CD4-positive, alpha-beta T cell (primary cell): ENCODE measurements at places on chromosomes 7 and 10.

- no peak for DNase-seq
These were observed 662.6 kb upstream of the TEX47 start for GRCh38 chr7:89458114-89458513.

- no peak for DNase-seq
These were observed 227.9 kb downstream of the WDR37 start for GRCh38 chr10:1284076-1284475.

GRCh38 chr10:94093286-94093905, 99.7 kb downstream of the PLCE1 start:
- no peak for DNase-seq

DNA sequence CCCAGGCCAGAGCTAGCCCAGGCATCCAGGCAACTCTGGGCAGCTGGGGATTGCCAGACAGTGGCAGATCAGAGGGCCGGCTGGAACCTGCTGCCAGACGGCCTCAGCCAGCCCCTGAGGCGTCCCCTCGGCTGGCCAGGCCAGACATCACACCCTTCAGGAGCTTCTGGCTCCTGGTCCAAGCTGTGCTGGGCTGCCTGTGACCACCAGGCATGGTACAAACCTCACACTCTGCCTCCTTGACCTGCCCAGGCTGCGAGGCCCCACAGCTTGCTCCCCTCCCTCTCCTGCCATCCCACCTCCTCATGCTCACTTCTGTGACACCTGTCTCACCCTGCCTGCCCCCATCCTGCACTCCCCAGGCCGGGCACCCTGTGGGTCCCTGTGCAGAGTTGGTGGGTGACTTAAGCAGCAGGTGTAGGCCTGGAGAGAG, 5.7 kb downstream of the DEPP1 start:
- no peak for DNase-seq

DNA sequence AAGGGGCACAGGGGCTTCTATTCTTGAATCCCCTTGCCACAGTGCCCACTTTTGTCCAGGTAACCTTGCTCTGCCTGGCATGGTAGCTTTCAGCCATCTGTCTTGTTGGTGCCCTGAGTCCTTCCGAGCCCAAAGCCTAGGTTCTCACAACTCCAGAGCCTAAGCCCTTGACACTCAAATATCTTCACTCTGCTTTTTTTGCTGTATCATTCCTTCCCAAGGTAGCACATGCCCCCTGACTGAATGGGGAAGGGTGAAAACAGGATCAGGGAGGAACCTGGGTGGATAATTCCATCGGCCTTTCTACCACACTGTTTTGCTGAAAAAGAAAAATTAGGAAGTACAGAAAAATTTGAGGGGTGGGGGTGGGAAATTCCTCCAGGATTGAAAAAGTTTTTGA, 37.6 kb downstream of the LDB3 start:
- DNase-seq = no peak

DNA sequence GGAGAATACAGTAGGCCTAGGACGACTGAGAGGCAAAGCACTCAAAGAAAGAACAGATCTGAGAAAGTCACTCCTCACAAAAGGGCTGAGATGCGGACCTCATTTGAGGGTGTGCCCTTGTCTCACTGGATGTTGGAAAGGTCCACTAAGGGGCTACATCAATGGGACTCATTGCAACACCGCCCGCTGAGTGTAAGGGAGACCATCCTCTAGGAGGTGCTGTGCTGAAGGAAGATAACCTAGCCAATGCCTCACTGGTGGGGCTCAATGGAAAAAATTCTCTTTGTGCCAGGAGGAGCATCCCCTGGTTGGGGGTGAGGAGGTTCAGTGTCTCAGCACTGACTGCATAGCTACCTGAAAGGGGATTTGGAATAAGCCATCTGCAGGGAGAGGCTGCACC, 758.7 kb upstream of the CELF2 start:
- DNase-seq = no peak

DNA sequence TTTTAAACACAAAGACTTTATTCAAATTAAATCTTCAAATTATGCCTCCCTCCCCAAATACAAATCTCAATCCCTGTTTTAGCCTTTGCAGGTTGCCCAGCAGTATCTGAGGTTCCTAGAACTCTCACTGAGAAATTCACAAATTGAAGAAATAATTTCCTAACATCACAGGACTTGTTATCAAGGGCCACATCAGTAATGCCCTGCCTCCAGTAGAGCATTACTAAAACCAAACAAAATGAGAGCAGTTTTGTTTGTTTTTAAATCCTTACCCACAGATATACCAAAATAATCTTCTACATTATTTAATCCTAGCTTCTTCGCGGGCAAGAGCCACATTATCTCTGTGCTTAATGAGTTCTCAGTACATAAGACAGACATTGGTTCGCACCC, 152.2 kb downstream of the SGMS1 start:
- DNase-seq = no peak

DNA sequence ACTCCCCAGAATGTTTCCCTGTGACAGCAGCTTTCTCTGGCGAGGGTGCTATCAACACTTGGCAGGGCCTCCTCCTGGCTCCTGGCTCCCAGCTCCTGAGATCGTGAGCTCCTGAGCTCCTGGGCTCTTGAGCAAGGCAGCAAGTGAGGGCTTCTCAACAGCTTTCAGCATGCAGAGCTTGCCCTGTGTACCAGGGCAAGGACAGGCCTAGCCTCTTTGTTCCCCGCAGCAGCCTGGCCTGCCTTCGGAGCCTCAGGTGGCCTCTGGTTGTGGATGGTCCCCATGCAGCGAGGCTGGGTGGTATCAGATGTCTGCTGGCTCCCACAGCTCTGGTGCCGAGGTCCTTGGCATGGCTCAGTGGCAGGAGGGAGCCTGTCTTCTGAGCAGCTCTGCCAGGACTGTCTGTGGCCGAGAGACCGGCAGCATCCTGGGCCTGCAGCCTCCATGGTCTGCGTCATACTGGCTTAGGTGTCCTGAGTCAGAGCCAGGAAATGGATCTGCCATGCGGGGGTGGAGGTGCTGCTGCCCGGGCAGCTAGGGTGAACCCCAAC, 44.2 kb downstream of the ZMIZ1 start:
- DNase-seq = no peak

DNA sequence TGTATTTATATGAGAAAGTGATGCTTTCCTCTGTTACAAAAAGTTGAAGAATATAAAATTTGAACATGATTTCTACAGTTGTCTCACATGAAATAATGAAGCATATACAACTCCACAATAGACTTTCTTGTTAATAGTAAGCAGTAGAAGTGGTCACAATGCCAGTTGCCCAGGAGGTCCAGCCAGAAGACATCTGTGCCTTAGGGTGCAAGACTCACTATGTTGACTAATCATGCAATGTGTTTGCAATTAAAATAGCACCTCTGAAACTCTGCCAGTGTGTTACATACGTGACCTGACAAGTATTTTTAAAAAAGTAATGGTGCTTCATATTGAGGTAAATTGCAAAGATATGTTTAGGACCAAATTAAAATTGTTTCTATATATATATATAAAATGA, 547.2 kb downstream of the ETV1 start:
- no peak for DNase-seq

DNA sequence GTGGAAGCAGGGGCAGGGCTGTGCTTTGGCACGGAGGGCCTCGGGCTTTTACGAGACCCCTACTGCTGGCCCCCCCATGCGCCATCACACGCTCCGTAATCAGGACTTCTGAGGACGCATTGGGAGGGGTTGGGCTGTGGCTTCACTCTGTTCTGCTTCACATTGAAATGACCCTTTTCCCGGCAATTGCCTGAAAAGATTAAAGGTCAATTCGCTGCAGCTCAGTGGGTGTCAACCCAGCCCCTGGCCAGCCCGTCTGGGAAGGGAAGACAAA, 41.7 kb upstream of the UBE3C start:
- DNase-seq = no peak

DNA sequence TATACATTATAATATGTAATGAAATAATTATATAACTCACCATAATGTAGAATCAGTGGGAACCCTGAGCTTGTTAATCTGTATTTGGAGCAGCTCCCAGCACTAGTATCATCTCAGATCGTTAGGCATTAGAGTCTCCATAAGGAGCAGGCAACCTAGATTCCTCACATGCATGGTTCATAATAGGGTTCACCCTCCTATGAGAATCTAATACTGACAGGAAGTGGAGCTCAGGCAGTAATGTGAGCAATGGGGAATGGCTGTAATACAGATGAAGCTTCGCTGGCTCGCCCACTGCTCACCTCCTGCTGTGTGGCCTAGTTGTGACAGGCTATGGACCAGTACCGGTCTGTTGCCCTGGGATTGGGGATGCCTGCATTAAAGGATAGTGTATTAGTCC, 49.5 kb downstream of the RSBN1L start:
- DNase-seq = no peak
